Activated gamma-delta T cell (primary cell): ENCODE measurements at places on chromosomes 7 and 10.

GRCh38 chr7:89994483-89994882 is 159.8 kb upstream of the STEAP1 start:
- DNase-seq, result no peak

DNA sequence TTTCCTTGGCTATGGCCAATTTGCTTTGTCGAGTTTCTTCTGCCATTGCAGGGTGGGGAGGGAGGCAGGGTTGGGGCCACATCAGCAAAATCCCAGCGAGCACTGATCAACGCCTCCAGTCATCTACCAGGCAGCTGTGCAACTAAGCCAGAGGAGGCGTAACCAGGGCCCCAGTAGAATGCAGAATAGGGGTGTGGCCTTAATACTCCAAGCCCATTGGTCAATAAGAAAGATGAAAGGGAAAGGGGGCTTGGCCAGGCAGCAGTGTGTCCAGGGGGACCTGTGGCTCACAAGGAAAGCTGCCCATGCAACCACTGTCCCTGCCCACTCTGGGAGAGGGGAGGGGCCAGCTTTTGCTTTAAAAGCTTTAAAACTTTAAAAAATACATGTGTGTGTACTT is 21.5 kb upstream of the GGCT start:
- DNase-seq, result no peak

GRCh38 chr7:131602304-131602993 is 46.0 kb upstream of the PODXL start:
- DNase-seq, result no peak

- no peak for DNase-seq
These were observed 214.0 kb upstream of the PRSS58 start for GRCh38 chr7:142471820-142472219.

DNA sequence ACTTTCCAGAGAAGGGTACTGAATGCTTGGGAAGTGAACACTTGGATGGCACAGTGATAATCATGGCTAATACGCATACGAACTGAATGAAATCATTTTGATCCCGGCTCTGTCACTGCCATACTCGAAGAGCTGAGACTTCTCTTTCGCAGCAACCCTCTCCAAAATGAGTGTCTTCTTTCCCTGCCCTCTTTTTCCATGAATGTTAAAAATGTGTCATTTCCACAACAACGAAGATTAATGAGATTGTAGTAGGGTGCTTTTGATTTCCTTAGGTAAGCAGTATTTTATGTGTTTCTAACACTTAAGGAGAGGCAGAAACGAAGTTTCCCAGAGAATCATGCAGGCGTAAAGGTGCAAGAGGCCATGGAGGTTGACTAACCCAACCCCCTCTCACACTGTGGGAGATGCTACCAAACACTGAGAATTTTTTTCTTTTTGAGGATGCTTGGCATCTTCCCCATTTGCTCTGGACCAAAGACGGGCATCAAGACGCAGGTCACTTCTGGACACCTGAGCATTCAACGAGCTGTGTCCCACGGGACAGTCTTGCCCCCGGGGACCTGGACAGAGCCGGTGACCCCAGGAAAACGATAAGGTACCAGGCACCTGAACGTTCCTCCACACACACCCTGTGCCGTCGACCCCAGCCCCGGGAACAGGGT is 823 bp downstream of the COPG2 start:
- DNase-seq, result no peak

DNA sequence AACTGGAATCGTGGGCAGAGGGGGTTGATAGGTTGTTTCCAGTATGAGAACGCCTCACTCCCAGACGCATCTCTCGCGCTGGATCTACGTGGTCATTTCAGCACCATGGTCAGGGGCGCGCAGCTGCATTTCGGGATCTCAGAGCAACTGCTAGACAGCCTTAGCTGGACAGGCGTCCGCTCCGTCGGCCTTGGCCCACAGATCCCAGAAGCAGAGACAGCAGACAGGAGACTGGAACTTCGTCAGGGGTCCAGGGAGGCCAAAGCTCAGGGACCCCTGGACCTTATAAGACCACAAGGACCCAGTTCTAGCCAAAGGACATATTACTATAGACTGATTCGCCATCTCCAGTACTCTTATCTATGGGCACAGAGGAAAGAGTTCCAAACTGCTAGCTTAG is 5.3 kb downstream of the NEUROG3 start:
- no peak for DNase-seq

DNA sequence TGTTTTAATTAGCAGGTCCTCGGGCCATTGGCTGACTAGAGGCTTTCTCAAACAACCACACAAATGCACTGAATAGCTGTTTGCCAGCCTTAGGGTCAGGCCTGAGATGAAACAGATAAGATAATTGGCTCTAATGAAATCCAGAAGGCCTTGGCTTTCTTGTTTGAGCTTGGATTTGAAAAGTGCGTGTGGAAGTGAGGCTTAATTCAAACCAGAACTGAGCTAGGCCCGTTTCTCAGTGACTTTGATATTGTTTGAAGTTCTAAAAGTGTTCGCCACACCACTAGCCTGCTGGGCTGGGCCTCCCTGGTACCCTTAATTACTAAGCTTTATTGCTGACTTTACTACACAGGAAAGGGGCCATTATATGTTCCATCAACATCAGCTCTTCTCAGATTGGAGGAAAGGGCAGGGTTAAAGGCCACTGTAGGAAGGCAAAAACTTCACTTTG is 270.6 kb downstream of the TWIST1 start:
- DNase-seq, result no peak

DNA sequence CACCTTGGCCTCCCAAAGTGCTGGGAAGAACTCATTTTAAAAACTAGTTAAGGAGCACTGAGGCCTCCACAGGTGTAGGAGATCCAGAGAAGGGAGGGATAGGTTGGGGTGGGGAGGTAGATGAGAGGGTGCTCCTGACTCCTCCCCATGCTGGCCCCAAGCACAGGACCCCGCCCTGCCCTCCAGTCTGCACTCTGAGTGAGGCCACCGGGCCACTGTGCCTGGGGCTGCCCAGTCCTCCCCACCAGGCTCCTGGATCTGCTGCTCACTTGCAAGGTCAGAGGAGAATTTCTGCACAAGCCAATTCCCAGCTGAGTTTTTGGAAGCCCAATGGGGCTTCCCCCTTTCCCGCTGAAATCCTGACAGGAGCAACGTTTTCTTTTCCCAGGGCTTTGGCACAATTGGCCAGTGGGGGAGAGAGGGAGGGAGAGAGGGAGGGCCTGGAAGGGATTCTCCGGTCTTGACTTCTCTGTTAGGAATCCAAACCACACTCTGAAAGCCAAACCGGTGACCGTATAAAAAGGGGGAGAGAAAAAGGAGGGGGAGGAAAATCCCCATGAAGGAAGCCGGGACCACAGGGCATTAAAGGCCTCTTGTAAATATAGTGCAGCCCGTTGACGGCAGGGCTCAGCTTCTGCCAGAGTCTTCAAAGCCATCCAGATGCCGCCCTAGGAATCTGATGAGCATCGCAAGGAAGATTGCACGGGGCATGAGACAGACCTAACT is 116.2 kb downstream of the SH3PXD2A start:
- DNase-seq, result no peak

- no peak for DNase-seq
These were observed 122.5 kb downstream of the KIAA1217 start for GRCh38 chr10:24331457-24331856.
